NCI-H2081 (cell line): ENCODE measurements at places on chromosomes 6 and 20.

DNA sequence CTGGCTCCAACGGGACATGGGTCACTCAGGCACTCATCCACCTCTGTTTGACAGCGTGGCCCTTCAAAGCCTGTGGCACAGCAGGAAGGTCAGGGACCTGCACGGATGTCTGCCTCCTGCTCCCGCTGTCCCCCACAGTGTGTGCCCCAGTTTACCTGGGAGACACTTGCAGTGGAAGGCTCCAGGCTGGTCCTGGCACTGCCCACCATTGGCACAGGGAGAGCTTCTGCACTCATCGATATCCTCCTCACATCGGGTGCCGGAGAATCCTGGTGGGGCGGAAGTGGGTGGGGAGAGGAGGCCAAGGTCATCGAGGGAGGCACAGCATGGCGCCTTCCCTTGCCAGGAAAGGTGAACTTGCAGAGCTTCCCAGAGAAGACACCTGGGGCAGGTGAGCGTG lies 6.9 kb downstream of the NOTCH4 start:
- DNase-seq = no peak

- DNase-seq = no peak
Observed at GRCh38 chr6:109475625-109476024, 7.4 kb downstream of the ZBTB24 start.

DNA sequence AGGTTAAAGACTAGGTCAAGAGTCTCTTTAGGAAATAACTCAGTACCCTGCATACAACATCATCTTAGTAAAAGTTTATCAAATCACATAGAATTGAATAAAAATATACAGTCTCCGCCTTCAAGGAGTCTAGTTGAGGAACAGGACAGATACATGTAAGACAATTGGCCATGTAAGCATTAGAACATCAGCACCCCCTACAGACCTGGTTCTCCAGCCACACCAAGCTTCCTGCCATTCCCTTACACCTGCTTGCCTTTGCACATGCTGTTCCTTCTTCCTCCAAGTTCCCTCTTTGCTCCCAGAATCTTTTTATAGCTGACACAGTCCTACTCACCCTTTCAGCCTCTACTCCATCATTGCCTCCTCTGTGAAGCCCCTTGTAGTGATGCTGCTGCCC lies 187.8 kb upstream of the LRFN2 start:
- DNase-seq = no peak

GRCh38 chr6:8420031-8420588 lies 15.2 kb downstream of the SLC35B3 start:
- DNase-seq = no peak

DNA sequence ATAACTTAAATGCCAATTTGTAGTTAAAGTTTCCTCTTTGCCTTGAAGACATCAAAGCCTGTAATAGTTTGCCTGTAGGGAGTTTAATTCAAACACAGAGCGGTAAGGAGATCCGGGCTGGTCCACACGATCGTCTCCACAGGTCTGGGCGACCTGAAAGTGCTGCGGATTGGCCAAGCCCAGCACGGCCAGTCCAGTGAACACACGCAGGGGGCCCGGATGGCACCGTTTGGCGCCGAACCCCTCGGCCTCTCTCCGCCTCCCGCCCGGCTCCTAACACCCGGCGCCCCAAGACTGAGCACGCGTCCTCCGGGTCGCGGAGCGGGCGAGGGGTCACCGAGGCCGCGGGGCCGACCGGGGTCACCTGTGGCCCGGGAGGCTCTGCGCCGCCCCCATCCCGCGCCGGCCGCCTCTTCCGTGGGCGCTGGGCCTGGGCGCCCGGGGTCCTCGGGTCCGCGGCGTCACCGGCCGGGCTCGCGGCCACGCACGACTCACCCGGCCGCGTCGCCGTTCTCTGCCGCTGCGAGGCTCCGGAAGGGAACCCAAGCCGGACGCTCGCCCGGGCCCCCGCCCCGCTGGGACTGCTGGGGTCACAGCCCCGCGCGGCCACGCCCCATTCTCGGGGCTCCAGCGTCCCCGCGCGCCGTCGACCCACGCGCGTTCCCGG lies 481 bp downstream of the SERPINB6 start:
- DNase-seq = no peak

DNA sequence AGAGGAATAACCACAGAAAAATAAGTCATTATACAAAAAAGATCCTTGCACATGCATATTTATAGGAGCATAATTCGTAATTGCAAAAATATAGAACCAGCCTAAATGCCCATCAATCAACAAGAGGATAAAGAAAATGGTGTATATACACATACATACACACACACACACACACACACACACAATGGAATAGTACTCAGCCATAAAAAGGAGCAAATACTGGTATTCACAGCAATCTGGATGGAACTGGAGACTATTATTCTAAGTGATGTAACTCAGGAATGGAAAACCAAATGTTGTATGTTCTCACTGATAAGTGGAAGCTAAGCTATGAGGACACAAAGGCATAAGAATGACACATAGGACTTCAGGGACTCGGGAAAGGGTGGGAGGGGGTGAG lies 1.9 kb upstream of the KIAA1586 start:
- no peak for DNase-seq

GRCh38 chr20:62117658-62118057 lies 4.6 kb upstream of the LSM14B start:
- no peak for DNase-seq

DNA sequence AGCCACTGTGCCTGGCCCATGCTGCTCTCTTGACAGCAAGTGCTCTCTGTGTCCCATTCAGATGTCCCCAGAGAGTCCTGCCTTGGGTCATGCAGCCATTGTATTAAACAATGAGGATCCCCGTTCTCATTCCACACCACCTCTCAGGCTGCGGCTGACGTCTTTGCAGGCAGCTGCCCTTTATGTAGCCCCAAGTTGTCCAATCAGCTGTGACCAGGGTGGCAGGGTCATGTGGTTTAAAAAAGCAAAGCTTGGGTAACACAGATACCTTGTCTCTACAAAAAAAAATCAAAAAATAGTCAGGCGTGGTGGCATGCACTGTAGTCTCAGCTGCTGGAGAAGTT lies 13.2 kb downstream of the GCNT2 start:
- DNase-seq = no peak

GRCh38 chr6:108200631-108201030 lies 34.8 kb downstream of the NR2E1 start:
- DNase-seq = no peak

DNA sequence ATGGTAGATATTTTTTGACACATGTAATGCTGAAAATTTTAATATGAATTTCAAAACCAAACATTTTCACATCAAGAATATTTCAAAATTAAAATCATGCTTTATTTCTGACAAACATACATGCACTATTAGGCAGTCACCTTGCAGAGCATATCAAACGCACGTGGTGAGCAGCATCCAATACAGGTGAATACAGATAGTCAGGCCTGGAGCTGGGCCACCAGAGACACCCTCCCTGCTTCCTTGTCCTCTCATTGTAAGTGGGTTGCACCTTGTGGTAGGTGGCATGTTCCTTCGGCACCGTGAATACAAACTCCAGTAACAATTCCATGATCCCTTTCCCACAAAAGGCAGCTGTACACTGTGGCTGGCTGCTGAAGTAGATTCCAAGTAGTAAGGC lies 8.9 kb downstream of the REV3L start:
- no peak for DNase-seq

DNA sequence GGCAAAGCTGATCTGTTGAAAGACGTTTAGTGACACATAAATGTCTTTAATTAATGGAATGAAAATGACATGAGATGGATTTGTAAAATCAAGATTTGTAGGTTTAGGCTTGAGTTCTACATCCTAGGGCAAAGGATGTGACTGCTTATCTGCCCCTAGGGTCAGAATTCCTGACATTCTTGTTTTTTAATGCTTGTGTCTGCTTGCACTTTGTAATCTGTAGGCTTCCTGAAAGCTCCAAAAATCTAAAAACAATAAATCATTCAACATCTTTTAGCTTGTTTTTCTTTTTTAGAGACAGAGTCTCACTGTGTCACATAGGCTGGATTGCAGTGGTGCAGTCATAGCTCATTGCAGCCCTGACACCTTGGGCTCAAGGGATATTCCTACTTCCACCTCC lies 107.9 kb upstream of the MLIP start:
- DNase-seq = no peak

- DNase-seq = no peak
Observed at GRCh38 chr20:34923414-34923813, 32.2 kb downstream of the GSS start.

DNA sequence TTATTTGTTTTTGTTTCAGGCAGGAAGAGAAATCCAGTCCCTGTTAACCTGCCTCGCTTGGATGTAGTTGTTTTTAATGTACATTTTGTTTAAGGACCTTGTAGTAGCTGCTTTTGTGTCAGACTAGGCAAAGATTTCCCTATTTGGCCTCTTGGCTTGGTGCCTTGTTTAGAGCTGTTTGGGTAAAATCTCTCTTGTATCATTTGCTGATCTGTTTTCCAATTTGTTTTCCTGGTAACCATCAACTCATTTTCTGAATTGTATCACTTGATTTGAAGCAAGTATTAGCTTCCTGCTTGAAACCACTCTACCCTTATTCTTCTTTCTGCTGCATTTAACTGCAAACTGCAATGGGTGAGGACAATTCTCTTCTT lies 160.7 kb downstream of the ZFAND3 start:
- DNase-seq = peak; percentile 47

GRCh38 chr20:36092398-36093024 lies 62.0 kb upstream of the EPB41L1 start:
- DNase-seq = no peak

- DNase-seq = no peak
Observed at GRCh38 chr6:38170666-38171355, 351.3 kb downstream of the ZFAND3 start.

GRCh38 chr20:21436205-21436604 lies 38.9 kb upstream of the NKX2-4 start:
- no peak for DNase-seq

DNA sequence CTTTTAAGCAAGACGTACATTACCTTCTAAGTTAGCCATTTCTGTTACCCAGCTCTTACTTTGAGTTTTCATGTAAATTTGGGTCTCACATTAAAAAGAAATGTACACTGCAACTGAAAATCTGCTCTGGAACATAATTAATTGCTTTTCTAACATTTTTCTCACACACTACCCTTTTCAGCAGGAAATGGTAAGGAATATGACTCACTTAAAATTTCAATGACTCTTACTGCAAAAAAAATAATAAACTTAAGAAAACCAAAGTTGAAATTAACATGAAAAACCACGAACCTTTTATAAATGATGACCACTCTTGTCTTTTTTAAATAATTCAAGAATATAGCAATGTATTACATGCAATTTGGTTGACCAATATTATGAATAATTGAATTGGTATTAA lies 1.3 kb downstream of the CGA start:
- DNase-seq = no peak

- no peak for DNase-seq
Observed at GRCh38 chr6:43307451-43308100, 1.1 kb downstream of the CRIP3 start.

DNA sequence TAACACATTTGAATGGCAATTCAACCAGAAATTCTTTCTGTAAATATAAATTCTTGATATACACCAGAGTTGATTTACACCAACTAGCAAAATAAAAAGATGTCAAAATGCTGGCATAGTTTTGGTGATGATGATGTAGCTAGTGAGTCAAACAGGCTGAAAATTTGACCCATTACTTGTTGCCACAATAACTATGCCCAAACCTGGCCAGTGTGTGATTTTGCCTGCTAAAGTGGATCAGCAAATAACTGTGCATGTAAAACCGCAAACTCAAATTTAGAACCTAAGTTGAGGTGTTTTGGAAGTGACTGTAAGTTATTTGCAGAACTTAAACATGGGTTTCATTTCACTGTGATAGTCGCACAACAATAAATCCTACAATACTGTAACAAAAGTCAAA lies 125.9 kb downstream of the KIF6 start:
- DNase-seq = no peak

GRCh38 chr6:161743509-161744178 lies 469.8 kb upstream of the AGPAT4 start:
- no peak for DNase-seq

- peak; percentile 18 for DNase-seq
Observed at GRCh38 chr20:3218307-3218988, 9.2 kb downstream of the ITPA start.

DNA sequence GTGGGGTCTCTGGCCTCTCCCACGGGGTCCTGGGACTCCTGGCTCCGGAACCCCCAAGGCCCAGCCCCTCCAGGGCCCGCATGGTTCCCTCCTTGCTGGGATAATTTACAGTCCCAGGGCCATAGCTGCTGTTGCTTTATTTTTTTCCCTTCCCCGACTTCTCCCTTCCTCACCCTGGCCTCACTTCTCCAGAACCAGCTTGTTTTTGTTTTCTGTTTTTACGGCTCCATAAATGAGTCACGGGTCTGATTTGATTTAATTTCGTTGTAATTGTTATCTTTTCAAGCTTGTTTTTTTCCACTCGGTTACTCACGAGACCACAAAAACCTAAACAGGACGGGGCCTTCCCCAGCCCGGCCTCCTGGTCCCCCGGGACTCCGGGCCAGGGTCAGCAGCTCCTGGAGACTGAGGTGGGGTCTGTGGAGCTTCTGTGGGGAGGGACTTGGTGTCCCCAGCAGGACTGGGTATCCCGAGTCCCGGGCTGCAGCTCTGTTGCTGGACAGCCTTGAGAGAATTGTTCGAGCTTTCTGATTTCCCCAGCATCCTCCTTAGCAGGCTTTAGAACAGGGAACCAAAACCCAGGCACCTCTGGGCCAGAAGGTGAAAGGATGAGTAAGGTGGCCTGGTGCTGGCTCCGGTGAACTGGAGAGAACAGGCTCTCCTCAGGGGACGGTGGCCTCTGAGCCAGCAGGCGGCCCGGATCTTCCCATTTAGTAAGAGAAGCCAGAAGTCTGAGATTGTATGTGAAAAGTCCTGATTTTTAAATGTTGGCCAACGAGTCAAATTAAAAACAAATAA lies 94.9 kb downstream of the CEBPB start:
- no peak for DNase-seq

DNA sequence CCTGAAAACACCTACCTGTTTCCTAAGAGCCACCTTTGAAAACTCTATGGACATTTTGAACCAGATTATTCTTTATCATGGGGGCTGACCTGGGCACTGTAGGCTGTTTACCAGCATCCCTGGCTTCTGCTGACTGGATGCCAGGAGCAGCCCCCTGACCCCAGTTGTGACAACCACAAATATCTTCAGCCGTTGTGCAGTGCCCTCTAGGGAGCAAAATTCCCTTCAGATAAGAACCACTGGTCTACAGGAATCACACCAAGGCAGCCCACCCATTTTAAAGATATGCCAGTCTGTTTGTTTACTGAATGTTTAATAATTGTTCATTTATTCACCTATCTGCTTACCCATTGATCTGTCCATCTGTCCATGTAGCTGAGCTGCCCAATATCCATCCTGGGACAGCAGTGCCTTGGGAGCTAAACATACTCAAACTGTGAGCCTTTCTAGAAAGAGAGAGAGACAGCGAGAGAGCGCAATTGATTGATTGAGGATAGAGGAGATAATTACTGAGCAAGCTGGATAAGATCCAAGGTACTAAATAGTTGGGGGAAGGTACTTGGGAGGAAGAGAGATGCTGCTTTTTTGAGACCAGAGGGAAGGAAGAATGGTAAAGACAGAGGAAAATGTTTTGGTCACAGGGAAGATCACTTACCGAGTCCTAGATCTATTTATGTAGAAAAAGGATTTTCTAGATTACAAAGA lies 276.8 kb downstream of the NRN1 start:
- peak; percentile 13 for DNase-seq

GRCh38 chr20:53221731-53222130 lies 249.6 kb downstream of the TSHZ2 start:
- DNase-seq = no peak
